ENCODE measurements at places on chromosomes 6 and 20.

DNA sequence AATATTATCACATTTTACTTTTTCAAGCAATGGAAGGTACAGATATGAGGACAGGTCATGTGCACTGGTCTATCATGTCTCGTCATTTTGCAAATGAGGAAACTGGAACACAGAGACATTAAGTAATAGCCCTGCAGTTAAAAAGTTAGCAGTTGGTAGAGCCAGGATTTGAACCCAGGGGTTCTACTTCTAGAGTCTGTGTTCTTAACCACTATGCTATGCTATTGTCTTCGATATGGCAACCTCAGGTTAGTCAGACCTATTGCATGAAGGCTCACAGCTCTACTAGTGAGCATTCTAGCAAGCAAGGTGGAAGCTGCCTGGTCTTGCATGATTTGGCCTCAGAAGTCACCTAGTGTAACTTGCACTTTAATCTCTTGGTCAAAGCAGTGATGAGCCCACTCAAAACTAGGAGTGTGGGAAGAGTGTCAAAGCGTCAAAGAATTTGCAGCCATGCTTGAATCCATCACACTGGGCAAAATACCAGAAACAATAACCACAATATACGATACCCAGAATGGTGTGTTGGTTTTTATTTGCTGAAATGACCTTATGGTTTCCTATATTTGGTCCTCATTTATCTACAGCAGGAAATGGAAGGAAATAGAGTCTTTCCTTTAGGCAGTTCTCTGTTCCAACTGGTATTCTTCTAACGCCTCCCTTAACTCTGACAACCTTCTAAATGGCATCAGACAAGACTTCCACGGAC lies 20.4 kb upstream of the BMP2 start:
- no peak for DNase-seq

- no peak for DNase-seq
These were observed 29.5 kb downstream of the GPX5 start for GRCh38 chr6:28555136-28555535.

DNA sequence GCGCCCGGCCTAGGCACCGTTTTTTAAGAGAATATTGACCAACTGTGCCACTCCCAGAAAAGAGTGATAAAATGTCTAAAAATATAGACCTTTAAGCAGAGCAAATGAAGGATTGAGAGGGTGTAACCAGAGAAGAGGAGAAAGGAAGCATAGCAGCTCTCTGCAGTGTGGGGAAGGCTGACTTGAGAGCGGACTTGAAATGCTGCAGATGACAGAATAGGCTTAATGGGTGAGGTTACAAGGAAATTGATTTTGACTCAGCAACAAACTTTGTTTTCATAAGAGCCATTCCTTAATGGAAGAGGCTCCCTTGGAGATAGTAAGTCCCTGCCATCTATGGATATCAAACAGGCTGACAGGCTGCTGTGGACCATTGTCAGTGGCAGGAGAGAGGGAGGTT lies 7.7 kb upstream of the JAG1 start:
- no peak for DNase-seq

- DNase-seq: no peak
These were observed 28.0 kb upstream of the PTGIS start for GRCh38 chr20:49595811-49596561.

GRCh38 chr6:2756687-2757224 lies 6.0 kb upstream of the MYLK4 start:
- DNase-seq: no peak

DNA sequence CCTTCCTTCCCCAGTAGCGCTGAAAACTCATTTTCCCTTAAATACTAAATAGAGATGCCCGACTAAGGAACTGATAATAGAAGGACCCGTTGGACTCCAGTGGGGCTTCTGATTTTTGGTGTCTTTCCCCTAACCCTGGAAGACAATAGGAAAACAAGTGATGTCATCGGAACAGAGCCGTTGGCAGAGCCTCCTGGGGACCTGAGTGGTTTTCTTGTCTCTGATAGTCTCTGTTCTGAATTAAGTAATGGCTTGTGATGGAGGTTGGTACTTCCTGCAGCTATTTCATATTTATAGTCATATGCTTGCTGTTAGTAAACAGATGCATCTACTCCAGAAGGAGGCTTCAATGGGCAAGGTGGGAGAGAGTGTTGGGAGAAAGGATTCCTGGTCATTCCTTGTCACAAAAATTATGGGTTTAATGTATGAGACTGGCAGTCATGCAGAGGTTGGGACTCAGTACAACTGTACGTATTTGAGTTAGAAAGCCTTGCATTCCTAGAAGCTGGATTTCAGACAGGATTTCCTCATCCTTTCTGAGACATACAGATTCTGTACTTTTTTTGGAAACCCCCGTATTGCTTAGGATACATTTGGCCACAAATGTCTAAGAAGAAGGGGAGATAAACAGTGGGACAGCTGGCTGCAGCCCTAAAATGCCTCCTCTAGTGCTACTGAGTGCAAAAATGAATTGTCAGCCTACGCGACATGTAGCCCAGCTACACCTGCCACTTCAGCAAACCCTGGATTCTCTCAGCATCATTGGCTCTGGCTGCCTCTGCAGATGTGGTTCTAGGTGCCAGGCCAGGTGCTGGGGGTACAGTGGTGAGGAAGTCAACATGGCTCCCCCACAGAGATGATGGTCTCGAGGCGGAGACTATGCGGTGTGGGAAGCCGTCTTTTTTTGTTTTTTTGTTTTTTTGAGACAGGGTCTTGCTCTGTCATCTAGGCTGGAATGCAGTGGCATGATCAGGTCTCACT lies 38.1 kb downstream of the CDS2 start:
- no peak for DNase-seq

DNA sequence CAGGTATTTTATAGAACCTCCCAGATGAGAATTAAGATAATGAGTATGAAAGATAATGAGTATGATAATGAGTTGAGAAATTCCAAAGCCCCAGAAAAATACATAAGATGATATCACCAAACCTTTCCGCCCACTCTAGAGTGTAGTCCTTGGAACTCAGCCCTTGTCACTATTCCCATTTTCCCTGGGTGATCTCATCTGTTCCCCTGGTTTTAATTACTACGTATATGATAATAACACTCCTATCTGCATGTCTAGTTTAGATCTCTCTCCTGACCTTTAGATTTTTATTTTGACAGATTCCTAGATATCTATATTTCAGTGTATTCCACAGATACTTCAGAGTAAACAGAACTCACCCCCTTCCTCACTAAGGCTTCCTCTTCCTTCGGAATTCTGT lies 51.0 kb upstream of the ASIP start:
- DNase-seq: no peak

DNA sequence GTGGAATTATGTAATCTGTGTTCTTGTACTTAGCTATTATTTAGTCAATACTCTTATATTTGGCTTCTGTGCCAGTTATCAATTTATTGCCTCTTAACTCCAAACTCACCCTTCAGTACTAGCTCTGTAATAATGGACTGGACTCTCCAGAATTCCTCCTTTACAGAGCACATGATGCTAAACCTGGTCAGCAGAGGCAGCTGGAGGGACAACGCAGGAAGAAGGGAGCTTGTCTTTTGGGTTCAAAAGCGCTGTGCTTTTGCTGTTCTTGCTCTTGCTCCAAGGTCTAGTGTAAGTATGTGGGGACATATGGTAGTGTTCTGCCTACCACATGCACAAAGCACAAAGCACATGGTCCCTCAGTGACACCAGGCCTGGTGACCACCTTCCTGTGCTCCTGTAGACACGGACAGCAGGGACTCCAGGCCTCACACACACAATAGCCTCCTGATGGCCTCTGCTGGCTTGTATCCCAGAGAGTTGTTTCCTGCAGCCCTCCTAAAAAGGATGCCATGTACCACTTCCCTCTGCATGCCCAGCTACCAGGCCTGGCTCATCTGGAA lies 46.1 kb downstream of the CHD6 start:
- no peak for DNase-seq

DNA sequence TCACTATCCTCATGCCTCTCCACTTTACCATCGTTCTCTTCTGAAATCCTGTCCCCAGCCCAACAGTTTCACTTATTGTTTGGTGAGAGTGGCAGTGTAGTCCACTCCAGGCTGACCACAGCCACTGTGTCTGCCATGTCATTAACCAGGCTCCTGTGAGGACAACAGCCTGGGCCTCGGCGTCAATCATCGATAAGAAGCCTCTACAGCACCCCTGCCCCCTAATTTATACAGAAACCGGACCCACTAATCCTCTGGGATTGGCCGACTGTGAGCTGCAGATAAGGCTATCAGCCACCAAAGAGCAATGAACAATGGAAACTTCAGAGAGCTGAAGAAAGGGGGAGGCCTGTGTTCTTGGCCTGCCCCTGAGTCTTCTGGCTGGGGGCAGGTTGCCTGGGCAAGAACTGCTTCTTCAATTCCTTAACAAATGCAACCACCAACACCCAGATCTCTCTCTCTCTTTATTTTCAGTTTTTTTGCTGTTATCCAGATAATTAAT lies 3.4 kb downstream of the EGFL8 start:
- no peak for DNase-seq

DNA sequence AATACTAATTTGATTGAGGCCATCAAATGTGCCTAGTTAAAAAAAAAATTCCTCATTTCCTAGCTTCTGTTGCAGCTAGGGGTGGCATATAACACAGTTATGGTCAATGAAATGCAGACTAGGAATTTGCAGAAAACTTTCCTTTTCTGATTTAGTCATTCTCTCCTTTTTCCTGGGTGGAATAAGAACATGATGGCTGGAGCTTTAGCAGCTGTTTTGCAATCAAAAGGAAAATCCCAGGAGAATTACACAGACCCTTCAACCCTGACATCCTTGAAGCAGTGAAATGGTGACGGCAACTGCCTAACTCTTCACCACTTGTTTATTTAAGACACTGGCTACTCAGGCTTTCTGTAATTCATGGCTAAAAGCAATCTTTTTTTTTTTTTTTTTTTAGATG lies 23.1 kb upstream of the RIMS4 start:
- no peak for DNase-seq

DNA sequence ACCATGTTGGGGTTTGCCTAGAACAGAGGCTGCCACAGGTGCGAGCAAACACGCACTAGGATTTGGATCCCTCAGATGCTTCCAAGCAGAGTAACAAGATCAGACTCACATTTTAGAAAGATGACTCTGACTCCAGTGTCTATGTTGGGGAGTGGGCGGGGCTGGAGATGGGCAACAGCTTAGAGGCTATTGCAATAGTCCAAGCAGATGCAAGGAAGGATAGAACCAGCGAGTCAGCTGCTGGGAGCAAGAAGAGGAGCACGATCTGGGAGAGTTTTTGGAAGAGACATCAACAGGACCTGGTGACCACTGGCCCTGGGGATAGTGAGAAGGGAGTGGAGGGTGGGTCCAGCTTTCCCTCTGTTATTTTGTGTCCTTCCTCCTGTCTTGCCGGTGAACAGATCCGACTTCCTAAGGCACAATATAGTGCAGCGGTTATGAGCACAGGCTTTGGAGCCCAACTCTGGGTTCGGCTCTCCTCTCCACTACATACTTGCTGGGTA lies 52.7 kb downstream of the FGD2 start:
- no peak for DNase-seq

DNA sequence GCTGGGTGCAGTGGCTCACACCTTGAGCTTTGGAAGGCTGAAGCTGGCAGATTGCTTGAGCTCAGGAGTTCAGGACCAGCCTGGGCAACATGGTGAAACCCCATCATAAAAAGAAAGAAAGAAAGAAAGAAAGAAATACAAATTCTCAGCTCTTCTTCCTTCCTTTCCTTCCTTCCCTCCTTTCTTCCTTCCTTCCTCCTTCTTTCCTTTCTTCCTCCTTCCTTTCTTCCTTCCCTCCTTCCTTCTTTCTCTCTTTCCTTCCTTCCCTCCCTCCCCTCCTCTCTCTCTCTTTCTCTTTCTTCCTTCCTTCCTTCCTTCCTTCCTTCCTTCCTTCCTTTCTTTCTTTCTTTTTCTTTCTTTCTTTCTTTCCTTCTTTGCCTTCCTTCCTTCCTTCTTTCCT lies 21.0 kb upstream of the NCOA3 start:
- DNase-seq: no peak

DNA sequence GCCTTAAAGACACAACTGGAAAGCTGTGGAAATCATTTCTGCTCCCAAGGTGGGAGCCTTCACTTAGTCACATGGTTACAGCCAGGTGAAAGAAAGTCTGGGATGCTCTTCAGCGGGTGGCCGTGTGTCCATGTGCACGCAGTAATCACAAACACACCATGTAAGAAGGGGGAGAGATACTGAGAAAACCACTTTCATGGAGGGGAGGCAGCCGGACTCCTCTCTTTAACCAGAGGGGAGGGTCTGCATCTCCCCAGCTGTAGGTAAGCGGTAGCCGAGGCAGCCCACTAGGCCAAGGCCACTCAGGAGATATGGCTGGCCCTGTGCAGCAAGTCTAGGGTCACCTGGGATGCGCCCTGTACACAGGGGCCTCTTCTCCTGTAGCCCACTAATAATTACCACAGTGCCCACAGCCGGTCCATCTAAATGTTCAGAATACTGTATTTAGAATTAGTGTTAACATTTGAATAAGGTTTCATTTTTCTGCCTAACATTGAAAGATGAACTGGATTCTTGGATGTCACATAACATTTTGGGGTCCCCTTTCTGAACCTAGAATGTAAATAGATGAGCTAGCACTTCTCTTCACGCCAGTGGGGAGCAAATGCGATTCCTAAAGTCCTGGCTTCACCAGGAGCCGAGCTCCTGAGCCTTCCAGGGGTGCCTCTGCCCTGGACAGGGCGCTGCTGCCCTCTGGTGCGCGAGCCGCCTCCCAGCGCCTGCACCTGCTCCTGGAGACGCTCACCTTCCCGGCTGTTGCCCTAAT lies 15.9 kb downstream of the GPR31 start:
- DNase-seq: no peak

DNA sequence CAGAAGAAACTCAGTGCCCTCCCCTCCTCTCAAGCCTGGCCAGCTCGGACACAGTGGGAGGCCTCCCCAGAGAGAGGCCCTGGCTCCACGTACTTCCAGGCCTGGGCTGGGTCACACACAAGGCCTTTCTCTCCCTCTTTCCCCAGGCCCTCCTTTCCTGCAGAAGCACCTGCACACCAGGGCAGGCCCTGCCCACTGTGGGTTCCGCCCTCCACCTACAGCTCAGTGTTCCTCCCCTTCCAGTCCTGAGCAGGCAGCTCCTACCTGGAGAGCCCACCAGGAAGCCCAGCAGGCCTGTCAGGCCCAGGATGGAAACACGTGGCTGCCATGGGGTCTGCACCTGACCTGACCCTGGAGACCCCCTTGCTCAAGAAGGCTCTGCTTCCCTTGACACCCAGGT lies 18.9 kb downstream of the HLA-F start:
- no peak for DNase-seq

GRCh38 chr6:112827793-112828192 lies 480.7 kb downstream of the RFPL4B start:
- peak; percentile 32 for DNase-seq

DNA sequence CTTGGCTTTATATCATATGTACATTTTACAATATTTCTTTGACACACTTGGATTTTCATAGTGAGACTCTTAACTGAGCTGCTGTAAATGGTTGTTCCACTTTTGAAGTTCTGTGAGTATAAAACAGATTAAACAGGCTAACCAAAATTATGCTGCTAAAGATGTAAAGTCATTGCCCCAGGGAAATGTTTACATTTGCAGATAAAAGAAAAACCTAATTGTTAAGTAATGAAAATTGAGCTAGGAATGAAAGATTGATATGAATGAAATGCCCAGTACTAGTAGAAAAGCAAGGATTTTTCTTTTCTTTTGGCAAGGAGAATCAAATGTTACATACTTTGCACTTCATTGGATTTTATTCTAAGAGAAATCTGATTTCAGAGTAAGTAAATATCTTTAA lies 159.4 kb downstream of the IMPG1 start:
- DNase-seq: no peak

- no peak for DNase-seq
These were observed 1.4 kb downstream of the GFOD1 start for GRCh38 chr6:13485923-13486562.

- DNase-seq: no peak
These were observed 88.0 kb downstream of the SCML4 start for GRCh38 chr6:107735906-107736635.
